ENCODE measurements at places on chromosomes 3 and 15.

DNA sequence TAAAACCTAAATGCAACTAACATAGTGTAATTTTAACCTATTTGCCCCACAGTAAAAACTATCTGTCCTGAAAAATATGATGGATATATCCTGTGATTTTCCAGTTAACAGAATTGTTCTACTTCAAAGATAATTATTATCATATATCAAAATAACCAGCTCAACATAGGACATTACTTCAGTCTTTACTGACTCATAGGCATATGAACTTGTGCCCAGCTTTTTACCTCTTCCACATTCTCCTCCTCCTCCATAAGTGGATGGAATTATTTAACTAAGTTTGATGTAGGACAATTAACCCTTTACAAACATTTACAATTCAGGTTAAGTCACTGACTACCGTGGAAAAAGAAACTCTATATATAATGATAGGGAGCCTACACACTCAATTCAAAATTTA is 22.9 kb upstream of the USF3 start:
- no peak for DNase-seq

- DNase-seq: no peak
These were observed 396.1 kb upstream of the ROBO2 start for GRCh38 chr3:76643623-76644304.

GRCh38 chr3:173785004-173785403 is 387.5 kb downstream of the NLGN1 start:
- DNase-seq: no peak

- DNase-seq: no peak
These were observed 33.5 kb downstream of the UMPS start for GRCh38 chr3:124763644-124764358.

DNA sequence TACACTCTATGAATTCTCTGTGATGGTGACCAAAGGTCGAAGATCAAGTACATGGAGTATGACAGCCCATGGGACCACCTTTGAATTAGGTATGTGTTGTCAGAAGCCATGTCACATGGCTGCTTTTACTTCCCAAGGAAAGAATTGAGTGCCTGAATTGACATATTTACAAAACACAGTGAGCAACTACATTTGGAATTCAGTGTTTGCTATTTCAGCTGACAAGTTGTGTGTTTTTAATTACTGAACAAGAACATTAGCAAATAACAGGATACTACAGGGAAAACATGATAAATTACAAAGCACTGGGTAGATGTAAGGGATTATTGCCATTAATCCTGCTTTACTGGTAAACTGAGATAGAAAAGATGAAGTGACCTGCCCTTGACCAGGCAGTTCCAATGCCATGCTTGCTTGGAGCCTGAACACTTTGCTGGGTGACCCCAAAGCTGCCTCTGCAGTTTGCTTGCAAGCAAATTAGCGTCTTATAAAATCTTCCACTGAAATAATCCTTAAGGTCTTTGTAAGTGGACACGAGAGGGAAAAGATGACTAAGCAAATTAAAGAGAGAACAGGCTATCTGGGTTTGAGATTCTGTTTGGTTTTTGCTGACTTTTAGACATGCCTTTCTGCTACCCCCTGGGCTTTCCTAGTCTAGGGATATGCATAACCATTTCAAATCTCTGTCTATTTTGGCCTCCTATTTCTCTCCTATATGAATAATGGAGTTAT is 98.2 kb downstream of the HCN4 start:
- no peak for DNase-seq

DNA sequence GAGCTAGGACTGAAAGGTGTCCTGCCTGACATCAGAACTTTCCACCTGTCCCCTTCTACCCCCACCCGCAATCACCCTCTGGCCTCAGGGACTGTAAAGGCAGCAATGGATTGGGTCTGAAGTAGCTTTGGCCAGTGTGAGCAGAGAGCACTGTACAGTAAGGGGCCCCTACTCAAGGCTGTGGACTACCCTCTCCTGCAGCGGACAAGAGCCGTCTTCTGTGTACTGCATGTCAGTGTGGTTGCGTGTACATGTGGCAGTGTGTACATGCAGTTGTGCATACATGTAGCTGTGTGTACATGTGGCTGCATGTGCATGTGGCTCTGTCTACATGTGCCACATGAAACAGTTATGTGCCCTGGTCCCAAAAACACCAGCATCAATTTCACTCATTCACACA is 205.9 kb upstream of the LINGO1 start:
- DNase-seq: no peak

- no peak for DNase-seq
These were observed 57.6 kb downstream of the BHLHE40 start for GRCh38 chr3:5036858-5037257.

- no peak for DNase-seq
These were observed 167.9 kb downstream of the PDE8A start for GRCh38 chr15:85149465-85150129.

DNA sequence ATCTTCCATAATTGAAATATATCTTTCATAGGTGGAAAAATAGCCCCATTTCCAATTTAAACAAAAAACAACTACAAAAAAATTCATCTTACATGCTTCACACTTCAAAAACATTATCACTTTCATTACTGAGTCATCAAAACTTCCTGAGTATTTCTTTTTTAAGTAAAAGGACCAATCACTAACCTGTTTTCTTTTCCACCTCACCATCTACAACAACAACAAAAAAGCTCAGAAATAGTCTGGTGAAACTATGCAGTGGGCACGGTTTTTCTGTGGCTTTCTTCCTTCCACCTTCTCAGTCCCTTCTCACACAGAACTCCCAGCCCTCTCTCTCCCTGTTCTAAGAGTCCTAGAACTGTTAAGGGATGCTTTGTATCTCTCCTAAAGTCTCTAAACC is 20.3 kb upstream of the TNIK start:
- no peak for DNase-seq

GRCh38 chr3:112761062-112761638 is 85.5 kb downstream of the CD200R1L start:
- DNase-seq: no peak

GRCh38 chr3:115689928-115690327 is 66.6 kb downstream of the GAP43 start:
- DNase-seq: no peak

DNA sequence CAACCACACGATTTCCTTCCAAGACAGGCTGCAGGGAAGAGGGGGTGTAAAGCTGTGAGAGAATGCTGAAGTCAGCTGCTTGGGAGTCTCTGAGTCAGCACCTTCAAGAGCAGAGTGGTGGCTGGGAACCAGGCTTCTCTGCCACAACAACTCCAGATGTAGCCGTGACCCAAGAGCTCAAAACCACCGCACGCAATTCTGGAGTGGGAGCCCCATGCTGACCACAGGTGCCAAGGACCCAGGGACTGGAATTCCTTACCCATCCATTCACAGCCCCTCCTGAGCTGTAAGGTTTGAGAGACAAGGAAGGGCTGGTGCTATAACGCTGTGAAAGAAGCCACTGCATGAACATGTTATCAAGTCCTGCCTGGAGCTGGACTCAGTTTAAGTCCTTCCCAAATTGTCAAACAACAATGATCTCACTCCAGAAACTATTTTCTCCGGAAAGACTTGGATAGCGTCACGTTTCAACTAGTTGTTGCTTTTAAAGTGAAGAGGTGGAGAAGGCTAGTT is 61.4 kb downstream of the UMPS start:
- no peak for DNase-seq

DNA sequence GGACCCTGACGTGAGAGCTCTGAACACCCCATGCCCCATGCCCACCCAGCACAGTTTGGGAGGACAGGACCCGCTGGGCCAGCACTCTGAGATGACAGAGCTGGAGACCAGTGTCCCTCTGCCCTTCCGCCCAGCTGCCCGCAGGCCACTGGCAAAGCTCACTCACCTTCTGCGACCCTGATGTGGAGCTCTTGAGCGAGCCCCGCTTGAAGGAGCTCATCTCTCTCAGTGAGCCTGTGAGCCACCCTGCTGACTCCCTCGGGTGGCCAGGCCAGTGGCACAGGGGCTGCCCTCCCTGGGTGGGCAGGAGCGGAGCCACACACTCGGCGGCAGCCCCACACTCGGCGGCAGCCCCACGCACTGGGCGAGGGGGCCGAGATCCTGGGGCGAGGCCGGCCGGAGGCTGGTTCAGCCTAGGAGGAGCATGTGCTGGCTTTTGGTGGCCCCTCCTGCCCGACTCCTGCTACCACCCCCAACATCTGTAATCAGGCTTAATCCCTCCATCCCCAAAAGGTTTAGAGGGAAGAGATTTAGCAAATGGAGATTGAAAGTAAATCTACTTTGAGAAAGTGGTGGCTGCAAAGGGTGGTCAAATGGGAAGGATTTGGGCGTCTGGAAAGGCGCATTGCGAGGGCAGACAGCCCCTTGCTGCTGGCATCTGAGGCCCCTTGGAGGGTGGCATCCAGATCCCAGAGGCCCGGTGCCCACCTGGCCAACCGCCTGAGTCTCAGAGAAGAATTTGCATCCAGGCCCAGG is 59.4 kb upstream of the TRPM1 start:
- no peak for DNase-seq

GRCh38 chr15:36090286-36090946 is 489.0 kb upstream of the CDIN1 start:
- no peak for DNase-seq

DNA sequence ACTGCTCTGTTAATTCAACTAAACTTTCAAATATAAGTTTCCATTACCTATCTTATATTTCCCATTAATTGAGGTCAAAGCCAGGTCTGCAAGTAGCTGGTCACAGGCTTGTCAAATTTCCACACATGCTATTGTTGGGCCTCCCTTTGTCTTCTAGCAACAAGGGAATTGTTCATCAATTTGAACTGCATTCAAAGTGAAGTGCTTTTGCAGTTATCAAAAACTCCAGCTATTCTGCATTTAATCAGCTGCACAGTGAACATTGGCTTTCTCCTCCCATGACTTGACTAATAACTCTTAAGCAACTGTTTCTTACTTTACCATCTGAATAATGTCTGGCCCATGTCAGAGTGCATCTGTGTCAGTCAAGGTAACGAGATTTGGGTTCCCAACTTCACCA is 198.4 kb downstream of the KCNH8 start:
- no peak for DNase-seq

DNA sequence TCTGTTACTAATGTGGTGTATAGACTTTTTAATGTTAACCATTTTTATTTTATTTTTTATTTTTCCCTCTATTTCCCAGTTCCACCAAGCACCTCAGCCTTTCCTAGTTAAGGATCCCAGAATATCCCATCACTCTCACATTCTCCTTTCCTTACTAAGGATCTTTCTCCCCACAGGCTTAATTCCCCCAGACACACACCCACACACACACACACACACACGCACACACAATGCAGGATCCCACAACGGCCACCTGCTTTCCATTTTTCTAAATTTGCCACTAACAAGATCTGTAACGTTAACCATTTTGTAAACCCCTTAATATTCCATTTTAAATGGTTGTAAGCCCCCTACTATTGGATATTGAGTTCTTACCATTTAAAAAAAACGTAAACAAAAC is 404.1 kb downstream of the ZIC1 start:
- no peak for DNase-seq

DNA sequence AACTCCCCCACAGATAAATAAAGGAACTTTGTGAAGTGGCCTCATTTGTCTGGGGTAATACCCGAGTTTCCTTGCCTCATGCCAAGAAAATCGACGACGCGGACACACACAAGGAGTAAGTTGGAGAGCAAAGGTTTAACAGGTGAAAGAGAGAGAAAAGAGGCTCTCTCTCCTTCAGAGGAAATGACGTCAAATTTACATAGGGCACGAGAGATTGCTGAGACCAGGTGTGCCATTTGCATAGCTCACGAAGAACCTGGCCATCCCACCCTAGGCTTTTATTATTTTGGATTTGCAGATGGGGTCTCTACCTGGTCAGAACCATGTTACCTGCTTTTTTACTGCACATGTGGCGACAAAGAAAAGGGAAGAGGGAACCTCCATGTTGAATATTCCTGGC is 49.3 kb upstream of the IGF2BP2 start:
- DNase-seq: no peak

GRCh38 chr3:10090179-10090578 is 17.9 kb downstream of the FANCD2OS start:
- no peak for DNase-seq

DNA sequence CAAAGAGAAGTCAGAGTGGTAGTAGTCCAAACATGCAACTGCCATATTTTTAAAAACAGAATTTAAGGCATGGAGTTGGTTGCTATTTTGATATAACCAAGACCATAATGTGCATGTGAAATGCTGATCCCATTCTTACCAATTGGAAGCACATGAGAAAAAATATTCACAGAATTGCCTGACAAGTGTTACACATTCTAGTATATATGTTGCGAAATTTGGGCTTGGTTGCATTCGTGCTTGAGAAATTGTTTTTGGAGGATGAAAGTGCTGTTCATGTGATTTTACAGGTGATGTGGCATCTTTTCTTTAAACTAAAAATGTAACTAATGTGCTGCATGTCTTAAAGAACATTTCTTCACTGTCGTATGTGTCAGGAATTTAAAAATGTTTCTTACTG is 199.7 kb downstream of the CHL1 start:
- DNase-seq: no peak

DNA sequence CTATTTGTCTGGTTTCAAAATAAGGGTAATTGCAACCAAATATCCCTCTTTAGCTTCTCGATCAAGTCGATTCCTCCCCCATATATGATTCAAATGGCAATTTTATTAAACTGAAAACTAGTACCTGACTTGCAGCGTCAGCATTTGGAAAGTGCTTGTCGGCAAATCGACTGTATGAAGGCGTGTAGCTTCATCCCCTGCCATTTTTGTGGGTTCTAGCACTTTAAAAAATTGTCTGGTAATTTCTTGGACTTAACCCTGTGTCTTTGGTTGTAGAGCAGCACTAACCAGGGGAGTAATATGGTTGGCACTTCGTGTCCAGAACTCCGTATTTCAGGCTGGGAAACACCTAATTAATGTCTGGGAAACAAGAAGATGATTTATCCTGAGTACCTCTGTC is 573 bp downstream of the MME start:
- no peak for DNase-seq

GRCh38 chr15:37586011-37586583 is 348.3 kb upstream of the TMCO5A start:
- no peak for DNase-seq

- no peak for DNase-seq
These were observed 87.4 kb downstream of the ITPR1 start for GRCh38 chr3:4580346-4581123.

GRCh38 chr15:34722439-34722836 is 32.4 kb downstream of the GJD2 start:
- peak; percentile 37 for DNase-seq

- no peak for DNase-seq
These were observed 155.4 kb upstream of the CCDC54 start for GRCh38 chr3:107221856-107222255.

- DNase-seq: no peak
These were observed 1.8 kb upstream of the NAALADL2 start for GRCh38 chr3:174857301-174857700.

DNA sequence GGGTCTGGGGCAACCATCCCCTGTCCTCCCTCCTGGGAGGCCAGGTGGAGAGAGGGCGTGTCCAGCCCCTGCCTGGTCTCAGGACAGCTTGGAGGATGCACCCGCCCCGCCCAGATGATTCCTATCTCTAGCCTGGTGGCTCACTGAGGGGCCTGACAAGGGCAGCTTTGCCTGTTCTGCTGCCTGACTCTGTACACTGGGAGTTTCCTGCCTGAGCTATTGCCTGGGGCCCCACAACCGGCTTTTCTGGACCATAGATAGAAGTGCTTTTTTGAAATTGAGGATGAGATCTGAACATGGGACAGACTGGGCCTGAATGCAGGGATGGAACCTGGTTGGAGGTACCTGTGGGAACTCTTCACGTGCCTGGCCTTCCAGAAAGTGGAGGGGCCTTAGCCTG is 751 bp upstream of the PLA2G4E start:
- DNase-seq: no peak

GRCh38 chr3:62329971-62330370 is 43.4 kb downstream of the FEZF2 start:
- no peak for DNase-seq

GRCh38 chr15:49715211-49715610 is 94.4 kb downstream of the DTWD1 start:
- DNase-seq: no peak
